Smooth muscle cell of the pulmonary artery (primary cell): ENCODE measurements at places on chromosomes 16 and 17. TPM values are rescaled to one million over a fixed set of nuclear protein-coding genes. Genes with fewer than 3 reads are reported as not detected.

OR1F1 gene
- total RNA-seq = 0.07 TPM in 1 of 2 replicates, not detected in the other

PYY gene
- not detected in 2 replicates for total RNA-seq

RND2 gene
- 0.17 and 0.20 TPM in 2 replicates for total RNA-seq

ANKRD40CL gene
- total RNA-seq = not detected in 2 replicates

MEOX1 gene
- total RNA-seq = 0.07 TPM in 1 of 2 replicates, not detected in the other

IL17C gene
- not detected in 2 replicates for total RNA-seq

NOS2 gene
- total RNA-seq = under 0.01 TPM in 1 of 2 replicates, not detected in the other

SDR42E1 gene
- total RNA-seq = under 0.01 TPM in 2 replicates

TMC5 gene
- total RNA-seq = not detected in 2 replicates

PIRT gene
- not detected in 2 replicates for total RNA-seq

TP53TG3C gene
- total RNA-seq = not detected in 2 replicates

HEXIM2 gene
- 4.8 and 6.3 TPM in 2 replicates for total RNA-seq

WSCD1 gene
- 0.85 and 6.9 TPM in 2 replicates for total RNA-seq

OTOP3 gene
- not detected in 2 replicates for total RNA-seq

ENPP7 gene
- not detected in 2 replicates for total RNA-seq

MYH10 gene
- total RNA-seq = 184 and 349 TPM in 2 replicates

CCL7 gene
- 0.85 and 3.7 TPM in 2 replicates for total RNA-seq

TNFRSF17 gene
- total RNA-seq = 0.10 TPM in 1 of 2 replicates, not detected in the other

C17orf100 gene
- 0.46 and 0.72 TPM in 2 replicates for total RNA-seq

TBC1D3H gene
- not detected in 2 replicates for total RNA-seq

KRT222 gene
- total RNA-seq = not detected in 2 replicates

FBXW10 gene
- total RNA-seq = 0.03 TPM in 1 of 2 replicates, not detected in the other

FA2H gene
- total RNA-seq = not detected in 2 replicates

RILP gene
- 3.8 and 5.3 TPM in 2 replicates for total RNA-seq

TMEM220 gene
- total RNA-seq = 0.91 and 1.2 TPM in 2 replicates

RGS11 gene
- total RNA-seq = 4.0 and 6.3 TPM in 2 replicates

NPIPA7 gene
- 0.78 and 3.9 TPM in 2 replicates for total RNA-seq

ASB16 gene
- total RNA-seq = 0.33 and 0.40 TPM in 2 replicates

KCNH6 gene
- total RNA-seq = not detected in 2 replicates

GIT1 gene
- 23.5 and 44.7 TPM in 2 replicates for total RNA-seq

KCTD19 gene
- total RNA-seq = under 0.01 and 0.03 TPM in 2 replicates

MAF gene
- total RNA-seq = 1.6 and 10.1 TPM in 2 replicates

ARL5C gene
- not detected in 2 replicates for total RNA-seq
